ENCODE measurements at places on chromosomes 4 and X.

GRCh38 chrX:120315776-120316175 lies 4.5 kb upstream of the TMEM255A start:
- no peak for DNase-seq

DNA sequence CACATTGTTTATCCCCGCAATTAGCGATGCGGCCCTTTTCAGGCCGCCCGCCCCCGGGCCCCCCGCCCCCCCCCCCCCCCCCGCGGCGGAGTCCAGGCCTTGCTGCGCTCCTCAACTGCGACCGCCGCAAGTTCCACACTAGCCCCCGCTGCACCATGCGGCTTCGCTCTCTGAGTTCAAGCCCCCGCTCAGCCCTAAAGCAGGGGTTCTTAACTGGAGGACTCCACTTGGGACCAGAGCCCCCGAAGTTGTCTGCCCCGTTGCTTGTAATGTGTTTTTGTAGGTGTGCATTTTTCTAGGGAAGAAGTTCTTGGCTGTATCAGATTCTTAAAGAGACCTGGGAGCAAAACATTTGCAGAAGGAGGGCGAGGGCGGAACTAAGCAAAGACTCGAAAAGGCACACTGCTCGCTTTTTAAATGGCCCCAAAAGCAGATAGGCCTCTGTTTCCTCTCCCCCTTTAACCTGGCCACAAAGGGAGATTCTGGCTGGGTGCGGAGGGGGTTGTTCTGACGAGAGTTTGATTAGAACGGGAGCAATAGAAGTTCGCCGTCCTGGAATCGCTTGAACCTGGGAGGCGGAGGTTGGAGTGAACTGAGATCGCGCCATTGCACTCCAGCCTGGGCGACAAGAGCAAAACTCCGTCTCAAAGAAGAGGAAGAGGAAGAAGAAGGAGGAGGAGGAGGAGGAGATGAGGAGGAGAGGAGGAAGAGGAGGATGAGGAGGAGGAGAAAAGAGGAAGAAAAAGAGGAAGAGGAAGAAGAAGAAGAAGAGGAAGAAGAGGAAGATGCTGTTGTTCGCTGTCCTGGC lies 2.3 kb upstream of the MSX1 start:
- DNase-seq = no peak

GRCh38 chr4:138879757-138880156 lies 135.8 kb upstream of the NOCT start:
- no peak for DNase-seq

- no peak for DNase-seq
Observed at GRCh38 chrX:134948333-134949241, 42.2 kb upstream of the SMIM10 start.

DNA sequence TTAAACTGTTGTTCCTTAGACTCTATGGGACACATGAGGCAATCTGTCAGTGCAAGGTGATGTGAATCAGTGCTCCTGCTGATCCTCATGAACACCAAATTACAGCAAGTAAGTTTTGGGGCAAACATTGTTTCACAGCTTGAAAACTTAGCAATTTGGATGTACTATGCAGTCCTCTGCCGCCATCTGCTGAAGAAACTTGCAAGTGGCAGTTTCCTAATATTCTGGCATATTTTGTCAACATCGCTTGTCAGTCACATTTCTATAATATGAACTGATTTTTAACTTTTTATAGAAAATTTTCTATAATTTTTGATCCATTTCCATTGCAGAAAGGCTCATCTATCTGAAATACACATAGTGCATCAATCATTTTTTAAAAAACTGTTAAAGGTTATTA lies 56.3 kb downstream of the ZAR1 start:
- DNase-seq = no peak

- DNase-seq = no peak
Observed at GRCh38 chrX:24487571-24487970, 22.5 kb downstream of the PDK3 start.

DNA sequence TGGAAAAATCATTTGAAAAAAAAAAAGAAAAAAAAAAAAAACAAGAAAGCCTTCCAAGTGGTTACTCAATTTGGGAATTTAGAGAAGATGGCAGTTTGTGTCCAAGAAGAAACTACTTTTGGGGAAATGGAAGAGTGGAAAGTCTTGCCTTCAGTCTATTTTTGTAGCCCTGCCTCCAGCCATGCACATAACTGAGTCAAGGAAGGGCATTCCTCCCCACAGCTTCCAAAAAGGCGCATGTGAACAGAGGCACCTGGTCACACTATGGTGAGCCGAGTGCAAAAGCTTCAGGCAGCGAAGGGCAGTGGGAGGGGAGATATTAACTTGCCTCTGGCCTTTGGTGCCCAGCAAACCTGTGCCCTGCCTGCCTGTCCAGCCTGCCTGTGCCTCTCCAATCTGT lies 163.7 kb downstream of the SMIM20 start:
- DNase-seq = no peak

- no peak for DNase-seq
Observed at GRCh38 chrX:102976793-102977495, 39.9 kb downstream of the RAB40AL start.

- no peak for DNase-seq
Observed at GRCh38 chr4:83961575-83961974, 425.7 kb downstream of the GPAT3 start.

DNA sequence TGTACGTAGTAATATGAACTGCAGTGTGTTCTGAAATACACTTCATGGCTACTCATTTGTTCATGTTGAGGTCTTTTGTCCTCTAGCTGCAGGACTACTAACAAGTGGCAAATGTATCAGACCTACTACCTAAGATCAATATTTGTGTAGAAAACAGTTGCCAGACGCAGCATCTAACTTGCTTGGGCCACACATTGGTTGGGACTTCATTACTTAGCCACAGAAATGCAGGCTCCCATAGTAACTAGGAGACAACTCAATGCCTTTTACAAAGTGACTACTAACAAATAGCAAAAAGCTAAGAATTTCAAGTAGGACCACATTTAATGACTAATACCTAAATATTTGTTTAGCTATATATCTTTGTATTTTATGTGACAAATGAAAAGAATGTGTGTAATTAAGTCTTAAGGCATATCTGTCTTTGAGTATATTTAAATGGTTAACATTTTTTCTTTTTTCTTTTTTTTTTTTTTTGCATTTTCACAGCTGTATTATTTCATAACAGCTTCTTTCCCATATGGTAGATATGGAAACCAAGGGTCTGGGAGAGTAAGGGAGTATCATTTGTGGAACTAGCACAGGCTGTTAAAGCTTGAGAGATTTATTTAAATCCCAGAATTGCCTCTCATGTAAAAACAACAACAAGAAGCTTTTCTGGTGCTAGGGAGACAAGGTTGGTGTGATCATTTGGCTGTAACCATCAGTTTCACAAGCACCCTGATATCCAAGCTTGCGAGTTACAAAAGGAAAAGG lies 2.7 kb downstream of the CT47C1 start:
- DNase-seq = no peak

- DNase-seq = no peak
Observed at GRCh38 chrX:682892-683291, 52.3 kb downstream of the SHOX start.

DNA sequence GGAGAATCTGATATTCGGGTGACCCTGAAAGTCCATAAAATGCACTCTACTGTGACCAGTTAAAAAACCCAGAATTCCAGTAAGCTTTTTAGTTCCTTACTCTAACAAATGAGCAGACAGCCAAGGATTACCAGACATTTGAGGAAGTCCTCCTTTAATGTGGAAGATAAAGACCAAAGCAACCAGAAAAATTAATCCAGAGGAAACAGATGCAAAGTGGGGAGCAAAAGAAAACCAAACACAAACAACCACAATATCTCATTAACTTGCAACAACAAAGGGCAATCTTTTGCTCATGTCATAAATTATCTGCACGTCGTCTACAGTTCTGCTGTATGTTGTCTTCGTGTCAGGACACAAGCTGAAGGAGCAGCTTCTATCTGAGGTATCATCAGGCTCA lies 164.4 kb downstream of the PJA1 start:
- no peak for DNase-seq

DNA sequence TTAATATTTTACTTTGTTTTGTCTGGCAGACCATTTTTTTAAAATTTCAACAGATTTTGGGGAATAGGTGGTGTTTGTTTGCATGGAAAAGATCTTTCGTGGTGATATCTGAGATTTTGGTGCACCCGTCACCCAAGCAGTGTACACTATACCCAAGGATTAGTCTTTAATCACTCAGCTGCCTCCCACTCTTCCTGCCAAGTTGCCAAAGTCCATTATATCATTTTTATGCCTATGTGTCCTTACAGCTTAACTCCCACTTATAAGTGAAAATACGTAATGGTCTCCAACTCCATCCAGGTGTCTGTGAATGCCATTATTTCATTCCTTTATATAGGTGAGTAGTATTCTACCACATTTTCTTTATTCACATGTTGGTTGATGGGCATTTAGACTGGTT lies 281.7 kb upstream of the GK2 start:
- no peak for DNase-seq

DNA sequence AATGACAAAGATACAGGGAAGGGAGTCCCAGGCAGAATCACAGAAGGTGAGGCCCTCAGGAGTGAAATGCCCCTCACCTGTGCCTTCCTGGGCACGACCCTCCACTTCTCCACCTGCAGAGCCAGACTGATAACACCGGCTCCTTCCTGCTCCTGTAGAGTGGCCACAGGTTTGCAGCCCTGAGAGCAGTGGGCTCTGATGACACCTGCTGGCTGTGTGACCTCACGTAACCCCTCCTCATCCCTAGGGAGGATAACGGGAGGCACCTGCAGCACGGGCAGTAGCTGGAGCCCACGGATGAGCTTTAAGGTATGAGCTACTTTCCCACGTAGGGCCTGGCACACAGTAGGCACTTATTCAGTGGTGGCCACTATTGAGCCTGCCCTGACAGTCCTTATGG lies 25.5 kb upstream of the MAN2B2 start:
- no peak for DNase-seq

GRCh38 chr4:137370206-137370633 lies 162.1 kb downstream of the PCDH18 start:
- no peak for DNase-seq

DNA sequence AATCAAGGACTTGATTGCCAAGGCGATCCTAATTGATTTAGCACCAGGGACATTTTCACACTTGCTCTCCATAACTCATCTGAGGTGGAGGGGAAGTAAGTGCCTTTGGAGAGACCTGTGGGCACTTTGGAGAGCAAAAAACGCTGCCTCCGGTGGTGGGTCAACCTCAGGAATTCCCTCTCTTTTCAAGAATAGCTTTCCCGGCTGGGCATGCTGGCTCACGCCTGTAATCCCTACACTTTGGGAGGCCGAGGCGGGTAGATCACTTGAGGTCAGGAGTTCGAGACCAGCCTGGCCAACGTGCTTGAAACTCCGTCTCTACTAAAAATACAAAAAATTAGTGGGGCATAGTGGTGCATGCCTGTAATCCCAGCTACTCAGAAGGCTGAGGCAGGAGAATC lies 49.2 kb downstream of the PRPS1 start:
- no peak for DNase-seq

GRCh38 chrX:76420237-76420636 lies 7.3 kb upstream of the MAGEE1 start:
- no peak for DNase-seq

- DNase-seq = no peak
Observed at GRCh38 chr4:127631420-127631819, 1.3 kb upstream of the INTU start.

DNA sequence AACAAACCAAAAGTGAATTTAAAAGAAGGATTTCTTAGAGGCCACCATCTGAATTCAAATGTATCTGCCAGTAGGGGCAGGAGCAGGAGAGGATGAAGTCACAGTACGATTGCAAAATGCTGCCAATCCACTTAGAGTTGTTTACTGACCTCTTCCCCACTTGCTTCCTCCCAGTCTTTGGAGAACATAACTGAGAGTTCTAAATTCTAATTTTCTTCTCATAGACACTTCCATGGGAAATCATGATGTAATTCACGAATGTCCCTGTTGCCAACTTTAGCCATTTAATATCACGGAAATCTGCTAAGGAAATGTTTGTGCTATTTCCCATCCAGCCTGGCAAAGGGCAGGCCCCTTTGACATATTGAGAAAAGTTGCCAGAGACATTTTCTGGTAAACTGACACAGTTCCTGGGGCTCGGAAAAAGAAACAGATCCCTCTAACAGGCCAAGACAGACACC lies 33.6 kb upstream of the NOCT start:
- DNase-seq = no peak

DNA sequence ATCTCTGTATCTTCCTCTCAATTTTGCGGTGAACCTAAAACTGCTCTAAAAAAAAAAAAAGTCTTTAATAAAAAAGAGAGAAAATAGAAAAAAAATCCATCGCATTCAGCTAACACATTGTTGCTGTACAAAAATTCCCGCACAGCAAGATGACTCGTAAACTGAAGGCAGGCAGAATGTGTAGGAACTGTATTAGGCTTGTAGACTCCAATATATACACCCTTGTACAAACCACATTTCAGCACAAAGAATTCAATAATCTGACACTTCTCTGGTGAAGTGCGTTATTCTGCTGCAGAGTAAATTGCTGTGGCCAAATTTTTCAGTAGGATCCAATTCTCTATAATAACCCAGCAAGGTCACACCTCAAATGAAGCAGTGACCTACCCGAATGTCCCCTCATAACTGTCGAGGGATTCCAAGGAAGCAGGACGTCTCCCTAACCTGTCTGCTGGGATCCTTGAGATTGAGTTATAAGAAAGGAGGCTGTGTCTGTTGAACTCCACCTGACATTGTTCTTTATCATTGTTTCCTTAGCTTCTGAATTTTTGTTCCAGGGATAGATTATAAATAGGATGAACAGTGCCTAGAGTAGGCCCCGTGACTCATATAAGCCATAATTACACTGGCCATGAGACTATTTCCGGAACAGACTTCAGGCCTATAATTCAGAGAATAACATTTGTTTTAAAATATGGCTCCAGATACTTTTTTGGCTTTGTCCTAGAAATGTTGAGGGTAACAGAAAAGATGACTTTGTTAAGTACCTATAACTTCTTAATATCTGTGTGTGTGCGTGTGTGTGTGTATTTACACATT lies 348.3 kb downstream of the PCDH7 start:
- DNase-seq = no peak

- no peak for DNase-seq
Observed at GRCh38 chr4:1991596-1992434, 17.0 kb downstream of the NELFA start.

GRCh38 chrX:96140796-96141195 lies 543.8 kb upstream of the DIAPH2 start:
- no peak for DNase-seq

GRCh38 chrX:78283511-78283910 lies 43.9 kb downstream of the CYSLTR1 start:
- no peak for DNase-seq

Data from NK-92 treated with Interleukin-12 subunit alpha and Interleukin-12 subunit beta, amount 100 ng/mL, for 24 hours (cell line).